Stimulated activated CD4-positive, alpha-beta T cell treated with anti-CD3 and anti-CD28 coated beads, TNF-alpha, amount 100 ng/mL, for 48 hours (primary cell): ENCODE measurements at places on chromosomes 2 and 18.

DNA sequence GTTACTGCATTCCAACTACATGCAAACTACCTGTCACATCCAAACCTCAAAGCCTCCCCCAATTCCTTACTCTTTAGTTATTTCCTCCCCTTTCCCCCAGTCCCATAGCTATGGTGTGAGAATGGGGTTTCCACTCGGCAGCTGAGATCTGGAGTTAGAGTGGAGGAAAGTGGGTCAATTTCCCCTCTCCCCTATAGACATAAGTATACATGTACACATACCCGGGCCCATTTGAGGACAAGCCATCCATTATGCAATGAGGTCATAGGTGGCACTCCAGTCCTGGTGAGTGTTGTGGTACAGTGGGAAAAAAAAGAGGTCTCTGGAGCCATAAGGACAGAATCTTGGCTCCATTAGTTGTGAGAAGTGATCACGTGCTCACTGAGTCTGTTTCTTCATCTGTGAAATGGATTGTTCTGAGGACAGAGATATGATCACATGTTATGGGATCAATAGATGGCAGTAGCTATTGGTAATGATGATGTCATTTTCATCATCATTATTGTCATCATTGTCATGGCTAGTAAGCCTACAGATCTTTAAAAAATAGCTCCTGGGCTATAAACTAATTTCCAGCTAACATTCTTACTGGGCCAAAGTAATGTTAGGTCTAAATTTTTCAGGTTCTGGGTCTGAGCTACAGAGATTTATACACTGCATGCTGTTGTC, 119.0 kb downstream of the BCL2L11 start:
- DNase-seq, result no peak

DNA sequence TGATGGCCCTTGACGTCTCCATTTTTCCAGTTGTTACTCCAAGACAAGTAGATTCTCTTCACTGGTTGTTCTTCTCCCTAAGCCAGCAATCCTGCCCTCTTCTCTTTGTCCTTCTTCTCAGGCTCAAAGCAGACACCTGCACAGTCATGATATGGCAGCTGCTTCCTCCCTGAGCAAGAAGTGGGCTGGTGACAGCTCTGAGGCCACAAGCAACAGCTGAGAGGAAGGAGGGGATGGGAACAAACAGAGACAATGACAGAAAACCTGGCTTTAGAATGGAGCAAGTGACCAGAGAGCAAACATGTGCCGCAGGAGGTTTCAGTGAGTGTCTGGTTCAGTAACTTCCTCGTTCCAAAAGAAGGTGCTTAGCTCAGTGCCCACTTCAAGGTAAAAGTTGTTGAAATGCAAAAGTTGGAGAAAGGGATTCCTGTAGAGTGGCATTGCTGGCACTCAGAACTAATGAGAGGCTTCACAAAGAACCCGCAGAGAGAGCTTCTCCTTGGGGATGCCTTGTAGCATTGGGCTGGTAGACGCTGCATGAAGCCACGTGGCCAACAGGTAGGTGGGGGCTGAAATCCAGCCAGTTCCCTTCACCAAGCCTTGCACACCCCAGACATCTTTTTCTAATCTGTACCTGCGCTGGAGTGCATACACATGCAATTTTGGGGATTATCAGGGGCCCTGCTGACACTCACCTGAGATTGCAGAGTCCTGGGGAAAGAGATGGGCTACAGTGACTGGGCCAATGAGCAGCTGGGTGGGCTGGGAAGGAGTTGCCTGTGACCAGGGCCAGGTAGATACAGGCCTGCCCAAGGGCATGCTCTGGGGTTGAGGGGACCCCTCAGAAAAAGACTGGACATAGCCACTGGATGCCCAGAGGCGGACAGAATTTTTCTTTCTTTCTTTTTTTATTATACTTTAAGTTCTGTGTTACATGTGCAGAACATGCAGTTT, 153.3 kb upstream of the RAB12 start:
- no peak for DNase-seq

GRCh38 chr2:146879882-146880281, 964.9 kb upstream of the ACVR2A start:
- DNase-seq, result no peak

GRCh38 chr2:55875434-55876135, 48.0 kb downstream of the EFEMP1 start:
- DNase-seq, result no peak
